ENCODE measurements at places on chromosomes 12 and 14.

DNA sequence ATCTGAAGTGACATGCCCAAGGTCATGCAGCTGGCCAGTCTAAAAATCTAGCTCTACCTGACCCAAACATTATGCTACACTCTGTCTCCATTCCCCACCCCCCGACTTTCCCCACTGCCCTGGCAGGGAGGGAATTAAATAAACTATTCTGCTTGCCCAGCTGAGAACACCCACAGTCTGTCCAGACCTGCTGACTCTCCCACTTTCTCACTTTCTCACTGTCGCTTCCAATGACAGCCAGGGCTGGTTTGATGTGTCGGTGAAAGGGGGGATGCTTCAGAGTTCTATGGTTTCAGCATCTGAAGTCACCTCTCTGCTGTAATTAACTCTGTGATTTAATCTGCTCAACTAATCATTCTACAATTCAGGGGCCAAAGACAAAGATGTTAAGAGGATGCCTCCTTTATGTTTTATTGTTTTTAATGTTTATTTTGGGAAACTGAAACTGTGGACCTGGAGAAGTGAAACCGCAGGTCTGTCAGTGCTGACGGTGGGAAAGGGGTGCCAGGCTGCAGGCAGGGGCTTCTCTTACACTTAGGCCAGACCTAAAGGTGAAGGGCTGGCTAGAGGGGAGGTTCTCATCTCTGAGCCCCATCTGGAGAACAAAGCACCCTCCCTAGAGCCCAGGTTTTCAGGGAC, 8.1 kb upstream of the MSI1 start:
- DNase-seq: no peak

DNA sequence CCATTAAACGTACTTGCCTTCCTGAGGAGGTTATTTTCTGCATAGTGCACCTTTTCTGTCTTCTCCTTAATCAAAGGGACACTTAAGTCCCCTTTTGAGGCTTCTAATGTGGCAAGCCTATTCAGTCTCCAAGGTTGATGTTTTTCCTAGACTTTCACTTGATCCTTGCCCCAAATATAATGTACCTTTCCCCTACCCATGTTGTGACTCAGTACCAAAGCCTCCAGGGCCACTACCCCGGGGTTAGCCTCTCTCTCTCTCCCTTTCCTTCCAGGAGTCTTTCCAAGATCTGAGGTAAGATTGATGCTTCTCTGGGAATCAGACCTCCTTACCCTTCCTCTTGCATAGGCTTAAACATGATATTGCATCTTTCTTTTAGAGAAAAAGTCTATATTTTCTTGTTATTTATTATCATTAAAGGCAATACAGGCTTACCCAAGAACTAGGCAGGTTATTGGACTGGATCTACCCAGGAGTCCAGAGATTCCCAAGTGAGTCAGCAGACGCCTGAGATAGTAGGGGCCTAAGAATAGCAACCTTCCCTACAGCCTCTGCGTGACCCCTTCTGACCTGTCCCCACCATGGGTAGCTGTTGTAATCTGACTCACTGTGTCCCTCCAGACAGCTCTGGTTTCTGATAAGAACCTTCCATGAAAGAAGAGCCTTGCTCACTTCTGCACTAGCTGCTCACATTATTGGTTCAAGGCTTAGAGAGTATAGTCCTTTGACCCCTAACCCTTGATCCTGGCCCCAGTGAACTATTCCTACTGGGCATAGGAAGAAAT, 172.9 kb downstream of the ZFP36L1 start:
- DNase-seq: no peak

- no peak for DNase-seq
These were observed 85.6 kb downstream of the PLEKHA5 start for GRCh38 chr12:19215115-19215514.

GRCh38 chr12:39685854-39686657, 66.5 kb upstream of the ABCD2 start:
- DNase-seq: no peak

DNA sequence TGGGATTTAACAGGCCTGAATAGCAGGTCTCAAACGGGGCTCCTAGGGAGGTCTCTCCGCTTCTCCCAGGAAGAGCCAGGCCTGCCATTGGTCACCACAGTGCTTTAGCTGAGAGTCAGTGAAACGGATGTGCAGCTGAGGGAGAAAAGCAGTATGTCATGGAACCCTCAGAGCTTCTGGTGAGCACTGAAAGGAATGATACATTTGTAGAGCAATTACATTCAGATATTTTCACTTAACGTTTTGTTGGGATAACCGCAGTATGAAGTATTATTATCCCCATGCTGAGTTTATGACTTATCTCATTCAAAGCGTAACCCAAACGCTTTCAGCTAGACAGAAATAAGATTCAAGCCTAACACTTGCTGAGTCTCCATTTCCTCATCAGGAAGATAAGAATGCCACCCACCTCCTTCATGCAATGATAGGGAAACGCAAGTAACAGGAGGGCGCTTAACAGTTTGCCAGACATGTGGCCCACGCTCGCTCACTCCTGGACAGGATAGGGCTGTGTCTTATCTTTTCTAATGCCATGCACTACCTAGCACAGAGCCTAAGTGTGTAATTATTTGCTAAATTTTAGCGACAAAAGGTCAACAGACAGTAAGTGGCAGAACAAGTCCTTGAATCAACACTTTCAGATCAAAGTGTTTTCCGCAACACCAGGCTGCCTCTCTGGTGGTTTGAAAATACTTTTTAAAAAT, 28.2 kb downstream of the DAD1 start:
- DNase-seq: no peak

DNA sequence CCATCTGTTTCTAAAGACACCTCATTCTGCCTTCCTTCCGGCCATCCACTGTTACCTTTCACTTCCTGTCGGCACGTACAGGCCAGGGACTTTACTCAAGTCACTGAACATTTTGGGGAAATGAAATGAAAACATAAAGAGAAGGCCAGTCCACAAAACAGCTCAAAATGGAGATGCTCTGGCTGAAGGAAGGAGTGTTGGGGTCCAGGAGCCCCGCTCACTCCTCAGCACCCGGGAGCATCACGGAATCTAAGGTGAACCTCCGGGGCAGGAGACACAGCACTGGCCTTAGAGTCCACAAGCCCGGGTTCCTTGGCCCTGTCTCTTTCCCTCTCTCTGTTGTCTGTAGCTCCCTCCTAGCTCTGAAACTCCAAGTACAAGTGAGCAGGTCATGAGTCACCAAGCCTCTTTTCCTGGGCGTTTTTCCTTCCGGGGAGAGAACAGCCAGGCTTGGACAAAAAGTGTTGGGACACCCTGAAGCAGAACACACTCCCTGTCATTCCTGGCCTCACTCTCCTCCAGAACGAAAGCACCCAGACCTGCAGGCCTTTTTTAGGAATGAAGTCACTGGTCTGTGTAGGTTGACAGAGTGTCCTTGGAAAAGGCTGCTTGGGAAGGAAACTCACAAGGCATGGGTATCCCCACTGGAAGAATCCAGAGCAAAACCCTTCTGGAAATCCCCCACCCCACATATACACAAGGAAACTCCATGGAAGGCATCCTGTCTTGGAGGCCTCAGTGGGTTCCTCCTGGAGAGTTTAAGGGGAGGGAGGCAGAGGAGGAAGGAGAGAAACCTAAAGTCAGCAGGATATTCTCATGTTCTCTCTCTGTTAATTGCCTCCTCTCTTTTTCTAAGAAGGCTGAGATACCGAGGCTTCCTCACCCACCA, 245.3 kb downstream of the ZFP36L1 start:
- DNase-seq: peak; percentile 81

DNA sequence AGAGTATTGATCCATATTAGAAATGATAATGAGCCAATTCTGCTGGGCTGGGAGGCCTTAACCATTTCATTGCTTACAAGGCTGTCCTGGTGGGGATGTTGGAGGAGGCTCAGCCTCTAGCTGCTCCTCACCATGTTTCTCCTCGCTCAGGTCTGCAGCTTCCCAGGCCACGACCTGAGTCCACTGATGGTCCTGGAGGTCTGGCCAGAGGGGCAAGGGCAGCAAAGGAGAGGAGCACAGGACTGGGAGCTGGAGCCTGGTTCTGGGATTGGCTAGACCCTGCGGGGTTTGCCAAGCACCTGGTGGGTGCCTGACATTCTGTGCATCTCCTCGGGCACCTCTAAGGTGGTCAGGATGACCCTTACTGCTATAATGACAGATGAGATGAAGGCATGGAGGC, 92.6 kb downstream of the KIF26A start:
- DNase-seq: no peak

- no peak for DNase-seq
These were observed 6.0 kb upstream of the HRK start for GRCh38 chr12:116887244-116887643.

DNA sequence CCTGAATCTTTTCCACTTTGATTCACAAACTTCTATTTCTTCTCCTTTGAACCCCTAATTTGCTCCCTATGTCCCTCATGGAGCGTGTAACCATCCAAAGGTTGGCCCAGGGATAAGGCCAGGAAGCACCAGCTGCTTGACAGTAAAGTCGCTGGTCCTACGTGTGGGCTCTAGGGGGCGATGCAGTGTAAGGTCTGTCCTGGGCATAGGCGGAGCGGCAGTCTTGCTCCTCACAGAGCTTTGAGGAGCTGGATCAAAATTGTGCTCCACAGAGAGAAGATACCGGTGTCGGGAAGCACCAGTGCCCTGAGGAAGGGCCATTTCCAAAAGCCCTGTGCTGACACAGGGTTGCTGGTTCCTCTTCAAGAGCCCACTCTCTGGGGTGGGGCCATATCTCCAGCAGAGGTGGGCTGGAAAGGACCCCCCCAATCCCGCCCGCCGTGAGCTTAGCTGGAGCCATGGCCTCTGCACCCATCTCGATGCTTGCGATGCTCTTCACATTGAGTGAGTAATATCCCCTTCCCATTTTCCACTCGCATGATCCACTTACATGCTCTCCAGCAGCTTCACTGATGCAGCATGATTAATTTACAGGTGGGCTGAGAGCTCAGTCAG, 49.9 kb upstream of the OR4E1 start:
- DNase-seq: no peak
